IMR-90 (cell line): ENCODE measurements at places on chromosomes 6 and 20.
A peak's percentile ranks its signal among the peaks of the same experiment; 100 is the strongest.

GRCh38 chr6:80197474-80197873, 91.0 kb downstream of the BCKDHB start:
- peak; percentile 10 for DNase-seq

DNA sequence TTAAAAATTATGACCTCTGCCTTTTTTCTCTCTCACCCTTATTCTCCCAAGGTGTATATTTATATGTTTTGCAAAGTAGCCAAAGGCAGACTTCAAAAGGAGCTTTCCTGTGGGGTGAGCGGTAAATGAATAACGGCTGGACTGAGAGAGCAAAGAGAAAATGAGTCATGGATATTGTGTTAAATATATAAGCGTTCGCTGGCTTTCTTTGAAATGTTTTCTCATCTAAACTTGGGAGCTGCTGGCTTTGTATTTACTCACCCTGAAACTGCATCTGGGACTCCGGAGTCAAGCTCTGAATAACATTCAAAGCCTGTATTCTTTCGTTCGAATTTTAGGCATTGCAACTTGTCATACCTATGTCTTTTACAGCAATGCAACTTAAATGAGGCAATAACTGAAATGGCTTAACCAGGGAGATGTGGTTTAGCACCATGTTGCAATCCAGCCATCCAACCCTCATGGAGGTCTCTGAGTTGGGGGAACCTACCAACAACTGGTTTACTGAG, 32.0 kb downstream of the ATXN1 start:
- peak; percentile 75 for DNase-seq

GRCh38 chr6:12720310-12720709, 3.7 kb downstream of the PHACTR1 start:
- DNase-seq = no peak

GRCh38 chr6:14848019-14848418, 397.9 kb upstream of the JARID2 start:
- peak; percentile 78 for DNase-seq

GRCh38 chr6:132820629-132821381, 6.4 kb downstream of the RPS12 start:
- peak; percentile 52 for DNase-seq

- DNase-seq = no peak
Observed at GRCh38 chr6:94133106-94133505, 713.7 kb upstream of the EPHA7 start.

GRCh38 chr6:126127659-126128058, 141.3 kb downstream of the TRMT11 start:
- no peak for DNase-seq

DNA sequence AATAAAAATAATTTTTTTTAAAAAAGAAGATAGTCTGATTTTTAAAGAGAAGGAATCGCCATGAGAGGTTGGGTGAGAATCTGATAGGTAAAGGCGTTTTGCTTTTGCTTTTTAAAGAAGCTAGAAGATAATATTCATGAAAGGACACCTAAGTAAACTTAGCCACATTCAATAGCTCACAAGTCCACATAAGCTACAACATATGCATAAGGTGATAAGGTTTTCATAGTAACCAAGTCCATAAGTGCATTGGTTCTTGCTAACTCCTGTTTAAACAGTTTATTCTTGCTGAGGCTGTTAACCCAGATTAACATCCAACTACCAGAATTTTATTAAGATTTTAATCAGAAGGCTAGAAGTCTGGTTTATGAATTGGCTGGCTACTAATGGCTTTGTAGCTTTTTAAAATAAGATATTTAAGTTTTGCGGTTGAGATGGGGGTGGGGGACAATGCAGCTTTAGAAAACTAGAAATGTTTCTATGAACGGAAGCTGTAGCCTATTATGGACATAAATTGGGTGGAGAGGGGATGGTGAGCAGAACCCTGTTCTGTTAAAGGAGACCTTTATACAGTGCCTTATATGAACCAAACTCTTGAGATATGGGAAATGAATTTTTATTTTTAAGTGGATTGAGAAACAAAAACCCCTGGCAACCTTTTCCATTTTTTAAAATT, 235.1 kb downstream of the ZFAND3 start:
- DNase-seq = no peak

DNA sequence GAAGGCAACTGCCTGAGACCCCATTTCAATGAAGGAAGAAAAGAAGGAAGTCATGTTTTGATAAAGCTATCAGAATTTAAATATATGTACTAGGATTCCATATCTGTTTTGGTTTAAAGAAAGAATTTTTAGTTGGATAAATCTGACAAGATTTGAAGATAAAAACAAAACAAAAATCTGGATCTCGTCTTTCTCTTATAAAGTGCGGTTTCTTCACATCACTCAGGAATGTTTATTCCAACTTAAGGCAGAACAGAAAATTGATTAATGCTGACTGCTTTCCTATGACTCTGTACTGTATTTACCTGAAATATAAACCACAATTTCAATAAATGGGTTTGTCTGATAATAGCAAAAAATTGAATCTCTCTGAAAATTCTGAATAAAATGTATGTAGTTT, 439.7 kb downstream of the RFPL4B start:
- no peak for DNase-seq

DNA sequence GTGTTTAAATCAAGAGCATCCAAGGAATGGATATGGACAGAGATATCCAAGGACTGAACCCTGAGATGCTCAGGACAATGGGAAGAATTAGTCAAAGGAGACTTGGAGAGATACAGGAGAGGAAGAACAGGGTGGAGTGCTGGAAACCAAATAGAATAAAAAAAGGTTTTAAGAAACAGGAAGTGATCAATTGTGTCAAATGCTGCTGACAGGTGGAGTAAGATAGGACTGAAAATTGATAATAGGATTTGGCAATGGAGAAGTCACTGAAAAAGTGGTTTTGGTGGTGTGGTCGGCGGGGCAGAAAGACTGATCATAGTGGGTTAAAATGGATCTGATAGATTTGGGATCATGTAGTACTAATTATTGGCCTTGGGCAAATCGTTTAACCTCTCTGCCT, 37.9 kb upstream of the PNRC1 start:
- no peak for DNase-seq

- DNase-seq = peak; percentile 67
Observed at GRCh38 chr6:133512410-133513016, 271.4 kb downstream of the EYA4 start.

DNA sequence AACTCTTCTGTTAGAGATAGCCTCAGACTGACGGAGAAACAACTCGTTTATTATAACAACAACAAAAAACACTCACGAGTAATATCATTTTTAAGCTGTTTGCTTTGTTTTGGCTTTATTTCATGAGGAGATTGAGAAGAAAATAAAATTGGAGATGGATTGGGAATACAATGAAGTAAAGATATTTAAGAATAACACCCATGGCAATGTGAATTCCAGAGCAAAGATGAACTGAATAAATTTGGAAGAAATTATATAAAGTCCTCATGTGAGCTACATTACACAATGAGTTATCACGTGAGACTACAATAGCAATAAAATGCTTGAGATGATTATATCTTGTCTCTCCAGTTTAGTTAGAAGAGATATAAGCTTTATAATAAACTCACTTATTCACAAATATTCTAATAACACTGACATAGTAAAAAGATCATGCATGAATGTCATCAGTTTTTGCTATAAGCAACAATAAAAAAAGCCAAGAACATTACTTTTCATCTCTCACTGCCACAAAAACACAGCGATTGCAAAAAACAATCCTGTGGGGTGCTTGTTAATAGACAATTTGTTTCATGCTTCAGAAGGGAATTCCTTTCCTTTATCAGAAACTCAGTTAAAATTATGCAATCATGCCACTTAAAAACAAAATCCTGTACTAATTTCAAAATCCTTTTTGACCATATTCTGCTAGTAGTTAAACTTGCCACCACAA, 696.7 kb upstream of the MARCKS start:
- no peak for DNase-seq

GRCh38 chr6:17178754-17179529, 77.1 kb downstream of the STMND1 start:
- DNase-seq = peak; percentile 68

DNA sequence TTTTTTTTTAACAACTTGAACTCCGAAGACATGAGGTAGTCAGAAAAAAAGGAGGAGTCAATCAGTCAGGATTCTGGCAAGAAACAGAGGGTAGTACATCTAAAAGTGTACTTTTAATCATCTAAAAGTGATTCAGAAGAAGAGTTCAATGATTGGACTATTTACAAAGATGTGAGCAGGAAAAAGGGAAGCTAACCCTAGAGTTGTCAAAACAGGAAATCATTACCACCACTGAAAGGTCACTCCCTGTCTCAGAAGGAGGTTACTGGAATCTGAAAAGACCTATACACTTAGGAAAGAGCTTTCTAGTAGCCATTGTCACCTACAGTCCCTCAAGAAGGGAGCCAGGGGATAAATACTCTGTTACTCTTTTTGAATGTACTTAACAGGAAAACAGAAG, 16.7 kb upstream of the LMBRD1 start:
- DNase-seq = no peak

- no peak for DNase-seq
Observed at GRCh38 chr6:94278146-94278545, 858.8 kb upstream of the EPHA7 start.

DNA sequence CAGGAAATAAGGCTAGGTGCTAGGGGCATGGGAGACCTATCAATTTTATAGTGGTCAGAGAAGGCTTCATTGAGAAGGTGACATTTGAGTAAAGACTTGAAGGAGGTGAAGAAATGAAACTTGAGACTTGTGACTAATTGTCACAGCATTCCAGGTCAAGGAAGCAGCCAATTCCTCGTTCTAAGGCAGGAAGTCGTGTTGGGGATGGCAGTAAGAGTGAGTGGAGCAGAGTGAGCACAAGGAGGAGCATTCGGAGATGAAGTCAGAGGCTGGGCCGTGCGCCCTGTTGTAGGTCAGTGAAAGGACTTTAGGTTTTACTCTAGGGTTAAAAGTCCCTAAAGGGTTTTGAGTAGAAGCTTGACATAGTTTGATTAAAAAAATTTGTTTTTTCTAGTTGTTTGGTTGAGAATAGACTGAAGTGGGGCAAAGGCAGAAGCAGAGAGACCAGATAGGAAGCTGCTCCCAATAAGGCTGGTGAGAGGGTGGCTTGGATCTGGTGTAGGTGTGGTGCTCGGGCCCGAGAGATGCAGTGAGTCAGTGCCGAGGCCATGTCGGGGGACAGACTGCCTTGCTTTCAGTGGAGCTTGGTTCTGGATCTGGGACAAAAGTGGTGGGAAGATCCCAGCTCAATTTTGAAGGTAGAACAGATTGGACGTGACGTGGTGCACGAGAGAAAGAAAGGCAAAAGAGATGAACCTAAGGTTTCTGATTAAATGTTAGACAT, 2.6 kb upstream of the RSPH3 start:
- DNase-seq = peak; percentile 61

DNA sequence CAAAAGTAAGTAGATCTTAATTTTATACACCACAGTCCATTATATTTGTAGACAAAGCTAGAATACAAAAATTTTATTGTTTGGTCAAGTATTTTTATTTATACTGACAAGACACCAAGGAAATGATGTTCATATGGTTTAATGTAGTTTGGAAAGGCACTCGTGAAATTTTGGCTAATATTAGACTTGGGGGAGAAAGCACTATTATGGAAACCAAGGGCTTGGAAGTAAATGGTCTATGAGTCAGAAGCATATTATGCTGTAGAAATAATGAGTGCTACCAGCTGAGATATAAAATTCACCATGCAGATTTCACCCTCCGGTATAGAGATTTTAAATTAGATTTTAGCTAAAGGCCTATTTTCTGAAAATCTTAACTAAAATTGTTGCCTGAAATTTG, 233.6 kb downstream of the KCNQ5 start:
- DNase-seq = peak; percentile 8

GRCh38 chr20:37775200-37775599, 81.4 kb downstream of the CTNNBL1 start:
- peak; percentile 34 for DNase-seq

DNA sequence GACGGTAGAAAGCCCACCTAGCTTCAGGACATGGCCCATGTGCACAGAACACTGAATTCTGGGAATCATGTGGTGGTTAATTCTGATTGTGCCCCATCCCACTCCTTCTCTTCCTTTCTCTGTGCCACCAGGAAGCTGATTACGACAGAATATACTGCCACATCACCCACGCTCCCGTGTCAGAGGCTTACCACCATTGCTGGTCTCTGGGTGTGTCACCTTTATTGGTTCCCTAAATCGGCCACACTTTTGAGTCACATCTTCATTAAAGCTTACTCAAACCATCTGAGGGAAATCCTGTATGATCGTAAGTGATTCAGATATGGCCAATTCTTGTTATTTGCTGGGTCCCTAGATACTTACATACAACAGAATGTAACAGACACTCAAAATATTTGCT, 3.1 kb downstream of the TRMT6 start:
- DNase-seq = no peak

GRCh38 chr6:108363113-108363512, 68.3 kb downstream of the AFG1L start:
- DNase-seq = no peak

DNA sequence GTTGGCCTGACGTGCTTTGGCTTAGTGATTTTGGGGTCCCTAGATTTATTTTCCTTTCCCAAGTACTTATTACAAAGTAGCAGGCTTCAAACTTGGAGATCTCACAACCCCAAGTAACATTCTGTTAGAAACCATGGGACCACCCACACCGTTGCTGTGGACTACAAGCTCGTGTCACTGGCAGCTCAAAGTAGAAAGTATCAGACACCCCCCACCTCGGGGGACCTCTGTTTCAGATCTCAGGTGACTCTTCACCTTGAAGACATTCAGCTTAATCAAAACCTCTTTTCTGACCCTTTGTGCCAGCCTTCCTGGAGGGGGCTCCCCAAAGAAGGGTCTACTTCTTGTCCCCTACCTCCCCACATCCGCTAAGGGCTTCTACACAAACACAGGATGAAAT, 15.7 kb upstream of the MYT1 start:
- no peak for DNase-seq

DNA sequence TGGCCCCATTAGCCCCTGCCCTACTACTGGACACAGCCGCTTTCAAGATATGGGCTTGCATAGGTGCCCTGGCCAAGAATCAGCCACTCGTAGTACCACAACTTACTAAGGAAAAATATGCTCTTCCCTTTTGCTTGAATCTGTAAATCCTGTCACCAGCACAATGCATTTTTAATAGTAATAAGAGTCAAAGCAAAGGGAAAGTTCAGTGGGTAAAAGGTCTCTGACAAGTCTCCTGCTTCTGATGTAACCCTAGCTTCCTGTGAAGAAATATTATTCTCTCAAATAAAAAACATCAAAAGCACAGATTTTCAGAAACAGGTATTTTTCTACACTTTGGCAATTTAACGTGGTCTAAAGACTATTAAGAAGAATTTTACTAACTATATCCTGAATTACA, 373.8 kb downstream of the GJA1 start:
- no peak for DNase-seq

GRCh38 chr6:123042401-123042800, 46.4 kb downstream of the CLVS2 start:
- DNase-seq = no peak

DNA sequence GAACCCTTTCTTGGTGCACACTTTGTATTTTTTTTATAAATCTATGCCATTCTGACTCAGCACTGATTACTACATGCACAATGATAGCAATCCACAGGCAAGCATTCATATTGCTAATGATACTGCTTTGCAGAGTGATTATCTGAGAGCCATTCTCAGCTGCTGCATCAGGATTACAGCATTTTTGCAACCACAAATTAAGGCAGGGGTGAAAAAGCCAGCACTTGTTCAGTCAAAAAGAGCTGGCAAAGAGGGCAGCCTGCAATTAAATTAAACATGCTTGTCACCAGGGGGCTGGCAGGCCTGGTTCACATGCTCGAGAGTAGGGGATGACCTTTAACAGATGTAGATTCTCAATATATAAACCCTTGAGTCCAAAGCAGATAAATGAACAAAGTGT, 40.7 kb upstream of the SLC17A4 start:
- no peak for DNase-seq

GRCh38 chr6:129776542-129777330, 66.8 kb upstream of the ARHGAP18 start:
- no peak for DNase-seq
